ENCODE measurements at places on chromosomes 1 and 21.

DNA sequence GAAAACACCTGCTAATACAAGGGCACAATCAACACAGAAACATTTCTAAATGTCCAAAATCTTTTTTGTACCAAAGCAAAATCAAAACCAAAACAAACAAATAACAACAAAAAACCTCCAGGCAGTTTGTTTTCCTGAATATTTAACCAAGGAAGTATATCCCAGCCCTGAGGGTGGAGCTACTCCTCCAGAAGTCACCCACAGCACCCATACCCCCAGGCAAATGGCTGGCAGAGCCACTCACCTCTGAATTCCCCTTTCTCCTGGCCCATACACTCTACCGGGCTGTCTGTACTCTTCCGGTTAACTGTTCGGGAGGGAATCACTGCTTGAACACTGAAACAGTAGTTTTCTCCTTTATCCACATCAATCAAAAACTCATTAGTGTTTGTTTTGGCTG, 9.5 kb downstream of the F3 start:
- DNase-seq: no peak

GRCh38 chr1:119052267-119052666, 64.1 kb upstream of the TBX15 start:
- no peak for DNase-seq

DNA sequence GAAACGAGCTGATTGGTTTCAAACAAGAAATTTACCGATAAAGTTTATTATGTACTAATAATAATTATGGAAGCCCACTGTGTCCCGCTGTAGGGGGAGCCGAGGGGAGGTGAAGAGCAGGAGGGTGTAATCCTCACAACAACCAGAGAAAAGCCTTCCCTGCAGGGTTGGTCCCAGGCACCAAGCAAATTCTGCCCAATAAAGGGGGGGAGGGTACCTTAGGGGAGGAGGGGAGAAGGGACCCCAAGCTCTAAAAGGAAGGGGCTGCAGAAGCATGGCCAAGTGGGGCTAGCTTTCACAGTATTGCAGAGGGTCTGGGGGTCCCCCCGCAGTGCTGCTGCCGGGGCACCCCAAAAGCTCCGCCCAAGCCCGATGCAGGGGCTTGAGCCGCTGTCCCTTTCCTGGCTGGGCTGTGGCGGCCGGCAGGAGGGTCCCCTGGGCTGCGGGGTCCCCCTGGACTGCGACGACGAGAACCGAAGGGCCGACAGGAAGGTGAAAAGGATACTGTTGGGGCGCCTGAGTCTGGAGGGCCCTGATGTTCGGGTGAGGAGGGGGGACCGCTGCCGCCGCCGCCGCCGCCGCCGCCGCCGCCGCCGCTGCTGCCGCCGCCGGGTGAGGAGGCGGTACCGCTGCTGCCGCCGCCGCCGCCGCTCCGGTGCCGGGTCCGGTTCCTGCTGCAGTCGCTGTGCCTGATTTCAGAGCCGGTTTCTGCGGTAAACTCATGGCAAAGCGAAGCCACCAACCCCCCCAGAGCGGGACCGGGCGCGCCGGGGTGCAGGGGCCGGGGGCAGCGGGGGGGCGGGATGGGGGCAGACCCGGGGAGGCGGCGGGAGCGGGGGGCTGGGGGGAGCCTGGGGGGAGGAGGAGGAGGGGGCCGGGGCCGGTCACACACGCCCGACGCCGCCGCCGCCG, 771 bp downstream of the EIF4G3 start:
- peak; percentile 22 for DNase-seq

GRCh38 chr1:3730543-3731247, 21.6 kb upstream of the CCDC27 start:
- no peak for DNase-seq

- no peak for DNase-seq
Measured at GRCh38 chr1:65386439-65386838, 34.0 kb upstream of the LEPR start.

DNA sequence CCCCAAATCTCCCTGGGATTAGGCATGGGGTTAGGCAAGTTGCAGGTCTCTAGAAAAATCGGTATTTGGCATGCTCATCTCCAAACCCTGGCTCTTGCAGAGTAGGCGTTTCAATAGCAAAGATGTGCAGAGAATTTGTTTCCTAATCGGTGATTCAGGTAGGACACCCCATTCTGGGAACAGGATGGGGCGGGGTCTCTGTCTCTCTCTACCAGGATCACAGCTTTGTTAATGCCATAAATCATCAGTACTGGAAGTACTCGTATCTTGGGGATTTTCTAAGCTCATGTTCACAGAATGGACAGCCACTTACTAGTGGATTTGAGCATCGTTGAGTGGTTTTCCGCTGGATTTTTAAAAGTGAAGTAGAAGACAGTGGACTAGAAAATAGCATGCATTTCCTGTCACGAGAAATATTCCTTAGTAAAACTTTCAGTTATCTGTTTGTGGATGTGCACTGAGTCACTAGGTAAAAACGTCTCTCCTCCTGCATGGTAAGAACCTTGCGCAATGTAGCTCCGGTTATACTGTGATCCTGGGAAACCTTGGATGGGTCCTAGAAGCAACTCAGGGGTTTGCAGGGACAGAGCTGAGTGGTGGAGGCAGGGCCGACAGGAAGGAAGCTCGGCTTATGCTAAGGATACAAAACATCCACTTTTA, 5.1 kb downstream of the TMEM51 start:
- no peak for DNase-seq

DNA sequence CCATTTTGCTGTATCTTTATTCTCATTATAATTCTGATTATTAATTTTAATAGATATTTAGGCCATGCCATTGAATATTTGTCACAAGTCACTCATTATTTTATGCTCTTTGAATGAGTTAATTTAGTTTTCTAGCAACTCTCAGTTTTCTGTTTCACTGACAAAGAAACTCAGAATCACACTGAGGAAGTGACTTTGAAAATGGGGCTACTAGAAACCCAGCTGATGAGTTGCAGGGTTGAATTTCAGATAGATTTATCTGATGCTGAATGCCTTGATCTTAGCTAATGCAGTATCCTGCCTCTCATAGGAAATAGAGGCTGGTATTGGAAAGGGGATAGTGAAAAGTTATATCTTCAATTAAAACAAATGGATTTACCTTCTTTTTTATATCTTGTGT, 67.4 kb upstream of the PLA2G4A start:
- no peak for DNase-seq

DNA sequence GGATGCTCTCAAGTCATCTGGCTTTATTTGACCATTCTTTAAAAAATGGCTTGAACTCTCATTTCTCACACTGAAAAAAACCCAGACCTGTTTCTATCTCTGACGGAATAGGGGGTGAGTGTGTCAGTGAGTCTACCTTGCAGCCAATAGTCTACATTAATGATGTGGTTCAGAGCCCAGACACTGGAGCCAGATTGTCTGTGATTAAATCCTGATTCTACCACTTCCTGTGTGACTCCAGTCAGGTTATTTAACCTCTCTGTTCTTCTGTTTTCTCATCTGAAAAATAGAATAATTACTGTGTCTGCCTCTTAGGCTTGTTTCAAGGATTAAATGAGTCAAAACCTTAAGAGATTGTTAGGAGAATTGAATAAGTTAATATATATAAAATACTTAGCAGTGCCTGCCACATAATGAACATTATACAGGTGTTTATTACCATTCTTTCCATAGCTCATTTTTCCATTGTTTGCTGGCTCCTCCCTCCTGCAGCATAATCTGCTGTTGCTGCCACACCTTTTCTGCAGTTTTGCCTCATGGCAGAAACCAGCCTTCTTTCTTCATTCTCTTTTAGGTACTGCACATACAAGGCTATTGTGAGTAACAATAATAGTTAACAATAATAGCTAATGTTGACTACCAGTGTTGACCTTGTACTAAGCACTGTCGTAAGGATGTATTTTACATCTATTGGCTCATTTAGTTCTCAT, 157.6 kb upstream of the IVNS1ABP start:
- no peak for DNase-seq

DNA sequence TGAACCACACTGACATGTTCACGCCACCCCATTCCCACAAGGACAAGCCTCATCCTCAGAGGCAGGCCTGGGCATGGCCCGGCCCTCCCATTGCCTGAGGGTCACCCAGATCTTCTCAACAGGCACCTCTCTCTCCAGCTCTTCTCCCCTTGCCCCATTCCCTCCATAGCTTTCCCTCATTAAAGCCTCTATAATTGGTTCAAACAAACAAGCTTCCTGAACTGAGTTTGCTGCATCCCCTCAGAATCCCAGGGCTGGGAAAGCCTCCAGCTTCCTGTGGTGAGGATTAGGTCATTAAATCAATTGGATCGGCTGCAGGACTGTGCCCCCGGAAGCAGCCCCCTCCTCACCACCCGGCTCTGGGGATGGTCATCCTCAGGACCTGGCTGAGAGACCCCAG, 18.9 kb downstream of the CTNNBIP1 start:
- no peak for DNase-seq

- no peak for DNase-seq
Measured at GRCh38 chr1:230400007-230400344, 26.2 kb downstream of the PGBD5 start.

DNA sequence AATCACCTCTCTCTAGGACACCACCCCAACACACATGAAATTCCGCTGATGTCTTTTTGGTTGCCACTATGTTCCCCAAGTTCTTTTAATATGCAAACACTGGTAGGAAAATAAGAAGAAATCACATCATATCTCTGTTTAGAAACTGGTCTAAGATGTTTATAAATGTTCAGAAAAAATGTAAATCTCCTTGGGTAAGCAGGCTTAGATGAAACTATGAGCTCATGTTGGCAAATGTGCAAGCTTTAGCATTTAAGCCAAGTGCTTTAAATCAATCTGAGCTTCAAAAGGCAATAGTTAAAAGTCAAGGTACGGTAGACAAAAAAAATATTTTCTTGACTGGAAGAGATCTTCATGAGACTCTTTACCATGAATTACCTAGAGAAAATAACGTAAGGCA, 25.2 kb upstream of the SLAMF9 start:
- no peak for DNase-seq

DNA sequence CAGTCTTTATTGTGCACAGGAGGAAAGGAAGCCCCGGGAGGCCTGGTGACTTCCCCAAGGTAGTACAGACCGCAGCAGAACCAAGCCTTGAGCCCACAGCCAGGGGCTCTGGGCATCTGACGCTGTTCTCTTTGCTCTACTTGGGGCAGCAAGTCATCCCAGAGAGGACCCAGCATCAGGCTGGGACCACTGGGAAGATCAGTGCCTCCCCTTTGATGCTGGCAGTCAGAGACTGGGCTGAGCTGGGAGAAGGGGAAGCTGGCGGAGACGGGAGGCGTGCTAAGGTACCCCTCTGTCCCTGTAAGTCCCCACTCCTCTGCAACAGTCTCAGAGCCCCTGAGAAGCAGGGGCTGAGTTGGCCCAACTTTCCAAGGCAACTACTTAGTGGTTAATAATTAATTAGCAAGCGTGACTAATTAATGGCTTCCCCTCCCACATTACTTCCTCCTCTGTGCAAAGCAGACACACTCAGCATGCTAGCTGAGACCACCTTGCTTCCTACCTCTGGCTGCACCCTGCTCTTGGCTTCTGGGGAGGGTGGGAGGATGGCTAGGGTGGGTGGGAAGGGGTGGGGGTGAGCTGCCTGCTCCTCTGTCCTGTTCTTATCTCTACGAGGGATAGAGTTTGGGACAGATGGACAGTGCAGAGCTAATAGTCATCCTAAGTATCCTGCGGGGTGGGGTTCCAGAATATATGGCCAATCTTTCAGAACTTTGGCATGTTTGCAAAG, 1.3 kb downstream of the INAVA start:
- DNase-seq: no peak

Measured in hematopoietic multipotent progenitor cell (in vitro differentiated cells).